Stimulated activated CD8-positive, alpha-beta memory T cell treated with anti-CD3 and anti-CD28 coated beads, Interleukin-4, amount 100 ng/mL, for 1 hour (primary cell): ENCODE measurements at places on chromosomes 1 and 21.

DNA sequence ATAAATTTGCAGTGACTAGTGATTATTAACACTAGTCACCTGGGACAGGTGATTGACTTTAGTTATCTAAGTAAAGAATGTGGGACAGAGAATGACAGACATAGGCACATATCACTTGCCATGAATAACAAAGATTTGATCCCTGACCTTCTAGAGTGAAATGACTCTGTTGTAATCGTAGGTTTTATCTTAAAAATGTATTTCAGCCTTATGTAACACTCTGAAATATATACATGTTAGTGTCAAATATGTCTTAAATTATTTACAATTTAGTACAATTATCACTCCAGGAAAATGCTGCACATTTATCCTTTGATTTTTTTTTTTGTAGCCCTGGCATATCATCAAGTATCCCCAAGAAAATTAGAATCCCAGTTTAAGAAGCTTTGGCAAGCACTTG, 186.4 kb upstream of the PTGFR start:
- no peak for DNase-seq

DNA sequence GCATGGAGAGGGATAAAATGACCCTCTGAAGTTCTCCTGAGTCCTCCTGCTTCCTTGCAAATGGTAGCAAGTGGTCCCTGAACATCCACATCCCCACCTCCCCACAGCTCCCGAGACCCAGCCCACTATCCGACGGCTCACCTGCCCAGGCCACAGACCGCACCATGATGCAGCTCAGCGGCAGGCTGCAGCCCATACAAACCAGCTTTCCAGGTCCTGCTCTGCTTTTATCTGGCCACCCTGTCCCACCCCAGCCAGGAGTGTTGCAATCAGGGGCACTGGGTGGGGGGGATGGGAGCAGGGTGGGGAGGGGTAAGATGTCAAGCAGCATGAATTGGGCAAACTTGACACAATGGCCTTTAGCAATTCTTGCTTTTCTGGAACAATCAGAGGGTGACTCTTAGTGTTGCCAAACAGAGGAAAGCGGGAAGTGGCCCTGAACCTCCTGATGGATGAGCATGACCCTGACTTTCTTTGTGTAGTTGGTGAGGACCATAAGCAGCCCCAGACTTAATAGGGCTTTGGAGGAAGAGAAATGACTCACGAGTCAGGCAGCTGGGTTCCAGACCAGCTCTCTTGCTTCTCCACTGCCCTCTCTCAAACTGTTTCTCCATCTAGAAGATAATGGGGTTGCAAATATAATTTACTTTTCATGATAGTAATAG, at the start of gene CHIT1:
Gene CHIT1, minus strand, starts transcription at position 203 of the 665 bp plus-strand sequence. Its CDS starts 37 bp downstream, at position 166.
- DNase-seq: no peak

- no peak for DNase-seq
Observed at GRCh38 chr1:2287649-2288048, 59.5 kb downstream of the SKI start.

DNA sequence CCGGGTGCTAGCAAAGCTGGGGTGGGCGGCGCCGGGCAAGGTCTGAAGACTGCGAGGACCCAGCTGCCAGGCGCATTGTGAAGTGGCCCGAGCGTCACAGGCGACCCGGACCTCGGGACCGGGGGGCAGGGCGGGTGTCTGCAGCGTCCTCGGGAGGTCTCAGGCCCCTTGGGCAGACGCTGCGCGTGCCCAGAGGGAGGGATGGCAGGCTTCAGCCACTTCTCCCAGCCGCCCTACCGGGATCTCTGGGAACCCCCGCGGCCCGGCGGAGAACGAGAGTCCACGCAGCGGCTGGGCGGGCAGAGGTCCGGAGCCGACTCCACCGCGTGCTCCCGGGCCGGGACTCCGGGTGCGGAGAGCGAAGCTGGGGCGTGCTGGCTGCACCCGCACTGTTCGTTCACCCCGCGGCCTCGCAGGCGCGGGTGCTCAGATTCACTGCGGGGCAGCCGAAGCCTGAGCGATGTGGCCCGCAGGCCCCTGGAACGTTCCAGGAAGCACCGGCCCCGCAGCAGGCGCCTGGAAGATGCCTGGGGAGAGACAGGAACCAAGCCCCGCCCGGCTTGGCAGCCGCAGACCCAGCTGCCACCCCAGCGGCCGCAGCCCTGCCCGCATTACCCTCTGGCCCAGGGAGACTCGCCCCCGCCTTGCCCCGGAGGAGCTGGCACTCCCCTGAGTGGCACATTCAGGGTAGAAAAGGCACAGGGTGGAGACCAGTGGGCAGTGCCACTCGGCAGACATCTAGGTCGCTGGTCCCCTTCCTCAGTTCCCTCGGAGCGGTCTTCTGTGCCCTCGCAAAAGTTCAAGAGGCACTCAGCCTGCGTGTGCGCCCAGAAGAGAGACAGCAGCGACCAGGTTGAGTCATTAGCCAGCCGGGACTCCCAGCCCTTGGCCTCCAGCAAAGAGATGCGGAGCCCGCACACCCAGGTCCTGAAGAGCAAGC, at the start of gene CCDC185:
Gene CCDC185, plus strand, starts transcription at position 141 of the 940 bp plus-strand sequence. Its CDS starts 61 bp downstream, at position 202.
- DNase-seq: no peak

DNA sequence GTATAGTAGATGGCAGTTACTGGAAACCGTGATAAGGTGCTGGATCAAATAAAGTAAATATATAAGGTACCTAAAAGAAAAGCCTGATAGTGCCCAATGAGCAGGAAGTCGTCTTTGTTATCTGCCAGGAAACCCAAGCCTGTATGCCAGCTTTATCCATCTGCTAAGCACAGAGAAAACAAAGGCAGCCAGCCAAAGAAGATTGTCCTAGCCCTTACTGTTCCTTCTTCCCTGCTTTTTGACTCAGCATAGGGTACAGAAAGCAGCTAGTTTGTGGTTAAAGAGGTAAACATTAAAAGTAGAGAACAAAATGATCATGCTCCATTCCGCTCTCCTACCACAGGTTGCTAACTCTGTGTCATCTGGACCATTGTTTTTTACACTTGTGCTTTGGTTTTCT, 10.1 kb downstream of the KRTAP22-2 start:
- no peak for DNase-seq

DNA sequence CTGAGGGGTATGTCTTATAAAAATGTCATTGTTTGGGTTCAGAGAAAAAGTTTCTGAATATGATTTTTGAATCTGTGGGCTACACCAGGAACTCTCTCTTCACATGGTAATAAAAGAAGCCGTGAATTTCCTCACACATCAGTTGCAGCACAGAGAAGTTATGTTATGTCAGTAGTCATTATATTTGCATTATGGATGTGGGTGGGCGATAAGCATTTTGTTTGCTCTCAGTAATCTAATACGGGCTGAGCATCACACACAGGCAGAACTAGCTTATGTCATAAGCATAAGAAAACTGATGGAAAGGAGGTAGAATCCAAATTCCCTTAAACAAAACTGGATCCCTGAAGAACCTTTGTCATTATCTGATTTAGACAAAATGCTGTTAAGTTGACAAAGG, 70.8 kb downstream of the PRDM2 start:
- no peak for DNase-seq

DNA sequence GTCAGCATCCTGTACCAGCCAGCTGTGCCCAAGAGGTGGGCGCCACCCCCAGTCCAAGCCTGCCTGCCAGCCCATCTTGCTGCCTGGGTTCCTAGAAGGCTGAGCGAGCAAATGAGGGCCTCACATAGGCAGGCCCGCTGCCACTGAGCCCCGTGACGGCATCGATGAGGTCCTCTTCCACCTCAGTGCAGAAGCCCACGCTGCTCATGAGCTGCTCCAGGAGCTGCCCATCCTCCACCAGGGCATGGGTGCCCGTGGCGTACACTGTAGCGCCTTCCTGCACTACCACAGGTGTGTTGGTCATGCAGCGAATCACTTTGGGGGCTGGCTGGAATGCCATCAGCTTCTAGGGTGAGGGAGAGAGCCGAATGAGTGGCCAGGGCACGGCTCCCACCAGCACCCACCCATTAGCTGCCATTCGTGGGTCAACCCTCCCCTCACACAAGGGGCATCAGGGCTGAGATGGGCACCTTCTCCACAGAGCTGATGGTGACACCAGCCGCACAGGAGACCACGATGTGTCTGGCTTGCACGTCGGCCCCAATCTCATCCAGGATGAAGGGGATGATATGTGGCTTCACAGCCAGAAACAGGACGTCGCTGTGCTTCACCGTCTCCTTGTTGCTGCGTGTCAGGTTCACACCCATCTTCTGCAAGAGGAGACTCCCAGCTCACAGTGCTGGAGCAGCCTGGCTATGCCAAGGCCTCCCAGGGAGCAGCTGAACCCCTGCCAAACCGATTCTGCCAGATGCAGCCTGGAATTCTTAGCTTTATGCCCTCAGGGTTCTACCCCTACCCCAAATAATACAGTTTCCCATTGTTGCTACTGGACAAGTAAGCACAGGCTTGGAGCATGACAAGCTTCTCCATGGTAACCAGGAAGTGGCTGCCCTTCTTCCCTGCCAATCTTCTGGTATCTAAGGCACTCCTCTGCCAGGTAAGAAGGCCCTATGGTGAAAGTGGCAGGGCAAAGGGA, 2.0 kb downstream of the PYCR2 start:
- no peak for DNase-seq

DNA sequence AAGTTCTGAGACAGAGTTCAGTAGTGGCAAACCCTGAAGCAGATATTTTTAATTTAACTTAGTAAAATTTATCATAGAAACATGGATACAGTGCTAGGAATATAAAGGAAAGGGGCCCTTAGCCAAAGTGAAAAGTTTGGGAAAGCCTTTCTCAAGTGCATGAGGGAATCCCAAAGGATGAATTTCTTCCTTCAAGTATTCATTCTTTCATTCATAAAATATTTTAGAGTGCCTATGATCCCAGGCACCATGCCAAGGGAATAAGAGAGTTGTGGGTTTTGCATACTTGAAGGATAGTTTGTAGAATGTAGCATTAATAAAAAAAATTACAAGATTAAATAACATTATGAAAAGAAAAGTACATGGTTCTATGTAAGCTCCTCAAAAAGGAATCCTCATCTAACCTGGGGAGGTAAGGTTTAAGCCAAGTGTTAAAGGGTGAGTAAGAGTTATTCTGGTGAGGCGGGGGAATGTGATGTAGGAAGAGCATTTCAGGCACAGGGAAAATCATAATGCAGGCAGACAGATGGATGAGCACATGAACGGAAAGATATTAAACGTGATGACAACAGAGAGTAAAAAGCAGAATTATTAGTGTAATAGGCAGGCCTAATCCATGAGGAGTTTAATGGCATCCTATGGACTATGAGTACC, 40.4 kb upstream of the NTNG1 start:
- DNase-seq: no peak

DNA sequence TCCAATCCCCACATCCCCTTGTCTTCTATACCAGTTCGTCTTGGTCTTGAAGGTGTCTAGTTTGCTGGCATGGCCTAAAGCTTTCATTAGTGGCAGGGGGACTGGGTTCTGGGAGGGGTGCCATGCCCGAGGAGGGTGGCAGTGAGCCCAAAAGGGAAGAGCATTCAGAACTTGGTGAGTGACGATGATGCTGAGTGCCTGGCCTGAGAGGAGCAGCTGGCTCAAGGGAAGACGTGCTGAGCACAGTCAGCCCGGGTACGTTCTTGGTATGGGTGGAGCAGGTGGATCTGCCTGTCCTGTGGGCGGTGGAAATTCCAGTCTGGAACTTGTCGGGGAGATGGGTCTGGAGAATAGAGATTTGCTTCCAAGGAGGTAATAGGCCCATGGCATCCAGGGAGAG, 4.6 kb downstream of the FDPS start:
- DNase-seq: no peak

DNA sequence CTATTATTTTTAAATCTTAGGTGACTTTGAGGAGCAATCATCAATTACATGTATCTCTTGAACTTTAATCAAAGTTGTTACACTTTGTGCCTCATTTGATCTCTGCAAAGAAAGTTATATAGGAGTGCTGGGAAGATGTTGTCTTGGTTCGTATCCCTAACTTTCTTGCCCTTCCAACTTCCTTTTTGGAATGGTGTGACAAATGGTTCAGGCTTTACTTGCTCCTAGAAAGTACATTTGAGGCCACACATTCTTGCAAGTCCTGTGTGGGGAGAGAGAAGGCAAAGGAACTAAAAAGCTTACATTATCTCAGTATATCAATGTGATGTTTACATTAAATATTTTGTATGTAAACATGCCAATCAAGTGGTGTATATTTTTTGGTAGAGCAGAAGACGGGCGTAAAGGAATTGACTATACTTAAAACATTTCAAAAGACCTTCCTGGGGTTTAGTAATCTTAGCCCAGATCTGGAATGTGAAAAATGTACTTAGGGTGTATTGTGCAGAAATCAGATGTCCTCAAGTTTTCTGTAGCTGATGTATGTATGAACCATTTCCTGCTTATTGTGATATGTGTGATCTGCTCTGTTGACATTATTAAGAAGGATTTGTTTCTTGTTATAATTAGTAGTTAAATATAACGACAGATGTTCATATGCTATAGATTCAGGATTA, 59.2 kb downstream of the USP25 start:
- no peak for DNase-seq

GRCh38 chr1:1302006-1302430, 5.7 kb downstream of the ACAP3 start:
- no peak for DNase-seq

DNA sequence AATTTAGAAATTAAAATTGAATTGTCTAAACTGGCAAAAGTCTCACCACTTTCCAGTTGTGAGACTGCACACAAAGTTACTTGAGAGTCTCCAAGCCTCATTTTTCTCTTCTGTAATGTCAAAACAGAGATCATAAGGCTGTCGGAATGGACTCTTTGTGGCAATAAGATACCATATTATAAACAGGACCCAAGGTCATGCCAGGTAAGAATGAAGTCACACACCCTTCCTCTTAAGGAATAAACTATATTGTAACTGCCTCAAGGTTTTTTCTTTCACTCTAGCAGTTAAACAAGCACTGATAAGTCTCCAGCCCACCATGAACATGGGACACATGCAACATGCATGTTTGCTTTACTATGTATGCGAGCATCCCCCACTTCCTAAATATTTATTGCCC, 50.1 kb upstream of the DIRAS3 start:
- DNase-seq: no peak

GRCh38 chr1:224294775-224295174, 35.2 kb downstream of the NVL start:
- no peak for DNase-seq

GRCh38 chr1:180905927-180906326, 6.8 kb upstream of the KIAA1614 start:
- no peak for DNase-seq

DNA sequence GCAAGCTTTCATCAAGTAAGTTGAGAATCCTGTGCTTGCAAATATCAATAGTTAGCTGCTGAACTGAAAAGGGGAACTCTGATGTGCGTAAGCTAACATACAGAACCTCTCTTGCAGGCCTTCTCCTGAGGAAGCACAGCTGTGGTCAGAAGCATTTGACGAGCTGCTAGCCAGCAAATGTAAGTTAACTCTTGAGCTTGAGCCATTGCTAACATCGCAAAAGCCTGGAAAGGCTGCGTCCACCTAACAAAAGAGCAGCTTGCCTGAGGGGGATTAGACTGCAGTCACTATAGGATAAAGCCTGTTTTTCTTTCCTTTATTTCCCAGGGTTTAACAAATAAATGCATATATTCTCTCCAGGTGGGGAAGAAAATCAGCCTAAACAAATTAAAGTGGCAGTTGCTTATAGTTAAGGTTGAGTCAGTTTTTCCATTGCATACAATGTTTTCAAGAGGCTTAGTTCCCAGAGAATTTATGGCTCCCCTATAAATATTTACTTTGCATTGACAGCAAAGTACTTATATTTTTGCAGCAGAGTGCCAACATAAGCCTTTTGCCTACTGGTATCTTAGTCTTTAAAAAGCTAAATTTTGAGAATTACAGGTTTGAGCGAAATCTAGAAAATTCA, 1.5 kb downstream of the RGS2 start:
- DNase-seq: no peak

- DNase-seq: no peak
Observed at GRCh38 chr1:96808191-96808590, 86.6 kb downstream of the PTBP2 start.

GRCh38 chr21:33023574-33024200, 2.0 kb upstream of the OLIG2 start:
- DNase-seq: no peak

GRCh38 chr1:39652105-39652504, 12.7 kb upstream of the HEYL start:
- DNase-seq: no peak
